NT2/D1 (cell line): ENCODE measurements at places on chromosomes 7 and 10.

DNA sequence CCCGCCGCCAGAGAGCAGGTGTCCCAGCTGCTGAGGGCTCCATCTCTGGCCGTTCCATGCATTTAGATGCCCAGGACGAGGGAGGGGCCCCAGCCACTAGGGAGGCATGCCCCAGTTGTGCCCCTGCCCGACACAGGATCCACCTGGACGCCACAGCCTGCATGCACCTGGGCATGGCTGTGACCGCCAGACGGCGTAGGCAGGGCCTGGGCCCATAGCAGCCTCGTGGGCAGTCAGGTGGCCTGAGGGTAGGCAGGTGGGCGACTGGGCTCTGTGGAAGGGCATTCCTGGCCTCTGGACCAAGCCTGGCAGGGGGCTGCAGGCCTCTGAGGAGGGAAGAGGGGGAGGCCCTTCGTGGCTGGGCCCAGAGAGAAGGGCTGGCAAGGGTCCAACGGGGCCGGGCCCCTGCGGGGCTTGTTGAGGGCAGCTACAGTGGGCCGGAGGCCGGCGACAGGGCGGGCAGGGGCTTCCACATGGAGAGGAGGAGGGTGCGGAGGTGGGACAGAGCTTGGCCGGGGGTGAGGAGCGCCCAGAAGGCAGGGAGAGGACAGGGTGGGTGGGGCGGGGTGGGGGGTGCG is 76.0 kb upstream of the NKX6-2 start:
- no peak for DNase-seq

DNA sequence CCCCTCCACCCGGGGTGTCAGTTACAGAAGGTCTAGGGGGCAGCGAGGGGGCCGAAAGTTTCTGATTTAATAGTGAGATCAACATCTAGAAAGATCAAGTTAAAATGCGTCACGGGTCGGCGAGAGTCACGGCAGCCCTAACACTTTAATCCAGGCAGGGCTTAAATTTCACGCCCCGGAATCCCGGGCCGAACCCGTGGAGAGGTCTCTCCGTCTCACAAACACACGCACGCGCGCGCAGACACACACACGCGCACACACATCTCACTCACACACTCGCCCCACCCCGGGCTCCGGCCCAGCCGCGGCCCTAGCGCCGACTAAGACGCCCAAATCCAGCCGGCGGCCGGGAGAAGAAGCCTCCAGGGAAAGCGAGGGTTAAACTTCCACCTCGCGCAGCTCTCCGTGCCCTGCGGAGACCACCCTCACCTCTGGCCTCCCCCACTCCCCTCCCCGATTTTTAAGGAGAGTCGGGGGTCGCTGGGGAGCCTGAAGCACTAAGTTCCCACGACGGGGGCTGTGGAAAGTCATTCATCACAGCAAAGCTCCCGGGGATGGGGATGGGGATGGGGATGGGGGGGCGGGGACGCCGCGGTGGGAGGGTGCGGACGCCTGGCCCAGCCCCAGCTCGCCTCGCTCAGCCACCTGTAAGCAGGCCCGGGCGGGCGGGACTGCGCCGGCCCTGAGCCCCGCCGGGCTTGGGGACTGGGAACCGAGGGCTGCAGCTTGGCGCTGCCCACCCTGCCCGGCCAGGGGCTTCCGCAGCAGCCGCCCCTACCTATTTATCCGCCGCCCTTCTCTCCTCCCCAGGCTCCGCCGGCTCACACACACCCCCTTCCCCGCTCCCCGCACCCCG is 1.6 kb downstream of the PDGFA start:
- no peak for DNase-seq

GRCh38 chr10:55232553-55232952 is 431.5 kb upstream of the PCDH15 start:
- no peak for DNase-seq

- DNase-seq, result no peak
These were observed 186.0 kb upstream of the SHH start for GRCh38 chr7:155998328-155998691.

DNA sequence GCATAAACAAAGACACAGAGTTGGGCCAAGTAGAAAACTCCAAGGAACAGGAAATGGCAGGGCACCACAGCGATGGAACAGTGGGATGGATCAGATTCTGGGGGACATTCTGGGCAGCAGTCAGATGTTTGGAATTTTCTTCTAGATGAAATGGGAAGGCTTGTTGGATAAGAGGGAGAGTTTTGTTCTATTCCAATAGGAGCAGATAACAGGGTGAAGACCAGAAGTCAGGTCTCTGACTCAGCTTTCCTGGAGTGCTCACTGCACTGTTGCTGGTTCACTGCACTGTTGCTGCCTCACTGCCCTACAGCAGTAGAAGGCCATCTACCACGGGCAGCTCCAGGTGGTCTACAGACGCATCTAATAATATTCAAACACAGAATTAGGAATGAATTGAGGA is 135.6 kb downstream of the ATE1 start:
- no peak for DNase-seq

DNA sequence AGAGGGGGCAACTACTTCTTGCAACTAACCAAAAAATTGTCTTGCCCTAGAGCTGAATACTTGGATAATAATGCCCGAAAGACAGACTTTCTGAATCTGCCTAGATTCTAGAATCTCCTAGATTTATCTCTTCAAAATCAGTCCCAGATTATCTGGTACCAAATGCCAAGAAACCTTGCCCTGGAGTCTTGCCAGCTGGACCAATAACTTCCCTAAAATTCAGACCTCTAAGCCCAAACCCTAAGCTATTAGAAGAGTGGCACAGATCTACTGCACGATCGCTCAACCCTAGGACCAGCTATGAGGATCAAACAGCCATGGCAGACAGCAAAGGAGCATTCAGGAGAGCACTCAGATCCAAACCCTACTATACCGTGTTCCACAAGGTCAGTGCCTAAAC is 45.0 kb downstream of the ARMH3 start:
- DNase-seq, result no peak

DNA sequence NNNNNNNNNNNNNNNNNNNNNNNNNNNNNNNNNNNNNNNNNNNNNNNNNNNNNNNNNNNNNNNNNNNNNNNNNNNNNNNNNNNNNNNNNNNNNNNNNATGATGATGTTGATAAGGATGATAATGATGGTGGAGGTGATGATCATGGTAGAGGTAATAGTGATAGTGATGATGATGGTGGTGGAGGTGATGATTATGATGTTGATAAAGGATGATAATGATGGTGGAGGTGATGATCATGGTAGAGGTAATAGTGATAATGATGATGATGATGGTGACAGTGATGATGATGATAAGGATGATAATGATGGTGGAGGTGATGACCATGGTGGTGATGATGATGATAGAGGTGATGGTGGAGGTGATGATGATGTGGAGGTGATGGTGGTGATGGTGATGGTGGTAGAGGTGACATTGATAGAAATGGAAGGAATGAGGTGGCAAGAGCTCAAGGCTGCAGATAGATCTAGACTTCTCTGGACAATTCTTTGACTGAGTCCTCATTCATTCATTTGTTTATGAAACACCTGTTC is 47.8 kb downstream of the FAM20C start:
- DNase-seq, result no peak

DNA sequence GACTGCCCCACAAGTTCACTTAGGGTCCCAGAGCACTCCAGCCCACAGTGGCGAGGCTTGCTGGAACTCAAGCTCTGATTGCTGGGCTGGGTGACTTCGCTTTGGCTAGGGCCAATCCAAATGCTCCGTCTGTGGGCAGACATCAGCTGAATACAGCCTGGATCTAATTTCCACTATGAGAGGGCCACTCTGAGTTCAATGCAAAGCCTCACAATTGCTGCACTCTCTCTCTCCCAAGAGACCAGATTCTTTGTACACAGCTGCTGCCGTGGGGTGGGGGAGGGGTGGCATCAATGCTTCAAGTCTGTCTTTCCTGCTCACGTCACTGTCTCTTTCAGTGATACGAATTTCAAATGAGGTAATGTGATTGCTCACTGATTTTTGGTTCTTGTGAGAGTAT is 47.3 kb upstream of the BPGM start:
- no peak for DNase-seq

DNA sequence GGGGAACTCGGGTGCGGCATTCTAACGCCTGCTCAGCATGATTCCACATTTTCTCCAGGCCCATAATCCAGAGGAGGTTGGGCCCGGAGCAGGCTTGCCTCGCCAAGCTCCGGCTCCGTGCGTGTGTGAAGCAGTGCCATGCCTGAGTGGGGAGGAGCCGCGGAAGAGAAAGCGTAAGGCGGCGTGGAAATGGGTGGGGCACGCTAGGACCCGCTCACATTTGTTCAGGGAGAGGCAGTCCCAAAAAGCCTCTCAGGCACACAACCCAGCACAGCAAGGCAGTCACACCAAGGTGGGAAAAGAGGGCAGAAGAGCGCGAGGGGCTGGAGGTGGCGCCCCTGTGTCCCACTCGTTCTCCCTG is 695 bp upstream of the VDAC2 start:
- DNase-seq, result no peak

DNA sequence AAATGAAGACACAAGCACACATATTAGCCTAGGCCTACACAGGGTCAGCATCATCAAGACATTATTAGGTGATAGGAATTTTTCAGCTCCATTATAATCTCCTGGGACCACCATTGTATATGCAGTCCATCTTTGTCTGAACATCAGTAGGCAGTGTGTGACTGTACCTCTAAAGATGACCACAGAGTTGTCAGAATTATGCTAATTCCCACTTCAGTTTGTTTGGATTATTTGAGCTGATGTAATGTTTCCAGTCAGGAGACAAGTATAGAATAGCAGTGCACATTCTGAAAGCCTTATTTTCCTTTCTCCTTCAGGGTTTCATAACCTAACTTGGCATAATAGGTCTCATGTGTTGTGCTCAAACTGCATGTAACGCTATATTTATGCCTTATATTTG is 306.4 kb downstream of the NXPH1 start:
- DNase-seq, result no peak

- DNase-seq, result no peak
These were observed 11.7 kb upstream of the VIM start for GRCh38 chr10:17216217-17216900.

- no peak for DNase-seq
These were observed 117.4 kb downstream of the LHPP start for GRCh38 chr10:124579011-124579399.

DNA sequence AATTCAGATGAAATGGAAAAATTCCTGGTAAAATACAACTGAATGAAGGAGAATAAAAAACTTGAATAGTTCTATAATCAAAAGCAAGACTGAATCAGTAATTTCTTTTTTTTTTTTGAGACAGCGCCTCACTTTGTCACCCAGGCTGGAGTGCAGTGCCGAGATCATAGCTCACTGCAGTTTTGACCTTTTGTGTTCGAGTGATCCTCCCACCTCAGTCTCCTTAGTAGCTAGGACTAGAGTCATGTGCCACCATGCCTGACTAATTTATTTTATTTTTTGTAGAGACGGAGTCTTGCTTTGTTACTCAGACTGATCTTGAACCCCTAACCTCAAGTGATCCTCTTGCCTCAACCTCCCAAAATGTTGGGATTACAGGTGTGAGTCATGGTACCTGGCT is 26.1 kb downstream of the SYPL1 start:
- DNase-seq, result no peak

GRCh38 chr10:43771675-43772074 is 123.0 kb upstream of the ZNF32 start:
- DNase-seq, result no peak

- peak; percentile 67 for DNase-seq
These were observed 41.8 kb upstream of the HYCC1 start for GRCh38 chr7:23055582-23056178.

DNA sequence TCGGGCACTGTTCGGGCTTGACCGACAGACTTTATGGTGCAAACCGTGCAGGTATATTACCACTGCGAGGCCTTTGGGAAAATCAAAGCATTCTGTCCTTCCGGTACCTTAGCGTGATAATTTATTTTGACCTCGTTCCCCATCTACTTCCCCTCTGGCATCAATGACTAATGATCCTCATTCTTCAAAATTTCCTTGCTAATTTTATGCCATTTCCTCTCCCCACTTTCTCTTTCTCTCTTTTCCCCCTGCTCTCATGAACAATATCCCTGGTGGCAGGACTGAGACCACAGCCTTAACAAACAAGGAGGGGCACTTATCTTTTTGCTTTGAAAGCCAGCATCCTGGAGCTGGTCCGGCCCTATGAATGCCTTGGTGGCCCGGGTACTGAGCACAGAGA is 210.6 kb downstream of the TCF7L2 start:
- no peak for DNase-seq

GRCh38 chr7:32941681-32942414 is 15.4 kb upstream of the FKBP9 start:
- no peak for DNase-seq

DNA sequence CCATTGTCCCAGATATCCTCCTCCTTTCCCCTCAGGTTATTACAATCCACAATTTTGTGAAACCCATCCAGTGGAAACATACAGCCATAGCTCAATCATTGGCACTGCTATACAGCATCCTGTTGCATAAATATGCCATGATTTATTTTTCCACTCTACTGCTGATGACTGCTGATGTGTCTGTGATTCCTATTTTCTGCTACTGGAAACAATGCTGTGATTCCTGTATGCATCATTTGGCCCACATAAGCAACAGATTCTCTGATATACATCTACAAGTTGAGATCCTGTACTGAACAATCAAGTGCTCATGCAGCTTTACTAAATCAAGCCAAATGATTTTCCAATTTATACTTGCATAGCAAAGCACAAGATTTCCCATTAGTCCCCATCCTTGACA is 39.6 kb downstream of the CUL2 start:
- no peak for DNase-seq

DNA sequence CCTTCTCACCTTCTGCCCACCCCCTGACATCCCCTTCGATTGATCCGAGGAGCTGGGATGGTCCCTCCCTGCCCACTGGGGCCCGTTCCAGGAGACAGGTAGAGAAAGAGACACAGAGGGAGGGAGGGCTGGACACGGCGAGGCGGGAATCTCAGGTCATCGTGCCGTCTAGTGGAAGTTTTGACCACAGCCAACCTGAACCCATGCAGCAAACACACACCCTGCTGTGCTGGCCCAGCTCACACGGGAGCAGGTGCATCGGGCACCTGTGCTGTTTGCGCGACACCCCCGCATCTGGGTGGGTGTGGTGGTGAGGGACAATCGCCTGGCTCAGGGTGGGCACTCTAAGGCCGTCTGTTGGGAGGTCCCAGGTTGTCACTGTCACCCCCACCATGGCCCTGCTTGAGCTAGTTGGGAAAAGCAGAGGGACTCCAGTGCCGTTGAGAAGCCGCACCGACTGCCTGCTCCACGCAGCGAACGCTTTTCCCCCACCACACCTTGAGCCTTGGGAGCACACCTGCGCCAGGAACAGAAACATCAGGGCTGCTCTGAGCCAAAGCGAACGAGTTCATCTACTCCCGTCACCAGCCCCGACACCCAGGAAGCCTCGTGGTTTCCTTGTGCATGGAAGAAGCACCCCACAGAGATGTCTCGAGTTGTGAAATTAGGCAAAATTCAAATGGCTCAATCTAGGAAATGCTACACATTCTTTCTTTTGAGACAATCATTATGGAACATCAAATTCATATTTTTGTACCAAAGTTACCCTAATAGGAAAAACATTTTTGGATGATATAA is 285.8 kb downstream of the DNAJB6 start:
- DNase-seq, result no peak

- DNase-seq, result no peak
These were observed 8.2 kb upstream of the CLDN4 start for GRCh38 chr7:73822319-73823173.
